Fibroblast of lung (primary cell): ENCODE measurements at places on chromosomes 2 and 18. TPM values are rescaled to one million over a fixed set of nuclear protein-coding genes. Genes with fewer than 3 reads are reported as not detected.

DNA sequence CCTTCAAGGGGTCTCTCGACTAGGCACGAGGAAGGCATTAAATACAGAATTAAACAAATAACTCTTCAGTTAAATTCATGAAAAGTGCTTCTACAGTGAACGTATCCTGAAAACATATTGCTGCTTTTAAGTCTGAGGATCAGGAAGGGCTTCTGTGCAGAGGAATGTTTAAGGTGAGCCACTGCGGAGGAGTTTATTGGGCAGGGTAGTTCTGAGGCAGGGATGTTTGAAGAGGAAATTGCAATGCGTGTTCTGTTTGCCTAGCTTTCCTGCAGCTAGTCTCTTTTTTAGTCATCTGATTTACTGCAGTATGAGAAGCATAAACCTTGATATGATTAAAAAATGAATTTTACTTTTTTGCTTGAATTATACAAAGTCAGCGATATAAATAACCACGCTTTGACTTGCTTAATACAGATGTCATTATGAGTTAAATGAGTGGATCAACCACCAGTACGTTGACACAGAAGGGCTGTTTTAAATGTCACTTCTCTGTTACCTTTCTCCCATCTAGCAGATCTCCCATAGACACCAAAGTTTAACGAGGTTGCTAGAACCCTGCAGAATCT lies 98.7 kb downstream of the CTNNA2 start:
- DNase-seq = no peak

DNA sequence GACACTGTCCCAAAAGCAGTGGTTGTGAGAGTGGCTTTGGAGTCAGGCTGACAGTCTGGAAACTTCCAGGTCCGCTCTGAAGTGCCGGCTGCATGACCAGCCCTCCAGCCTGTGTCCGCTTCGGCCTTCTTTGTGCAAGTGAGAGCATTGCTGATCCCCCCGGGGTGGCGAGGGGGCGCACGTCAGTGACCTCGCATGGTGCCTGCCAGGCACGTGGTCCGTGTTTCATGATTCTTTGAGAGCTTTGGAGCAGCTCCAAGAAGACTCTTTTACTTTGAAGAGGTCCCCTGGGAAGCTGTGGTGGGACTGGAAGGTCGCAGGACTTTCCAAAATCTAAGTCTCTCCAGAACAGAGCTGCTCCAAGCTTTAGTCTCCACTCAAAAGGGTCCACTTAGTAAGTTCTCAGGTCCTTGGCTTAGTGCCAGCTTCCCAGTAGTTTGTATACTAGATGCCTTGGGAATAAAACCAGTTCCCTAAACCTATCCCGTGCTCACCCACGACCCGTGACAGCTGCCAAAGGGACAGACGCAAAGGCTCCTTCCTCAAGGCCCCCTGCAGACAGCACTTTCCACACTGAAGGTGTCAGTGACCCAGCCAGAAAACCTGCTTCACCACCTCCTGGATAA lies 68.8 kb downstream of the ADI1 start:
- no peak for DNase-seq

GRCh38 chr2:181971032-181971431 lies 14.6 kb upstream of the PPP1R1C start:
- DNase-seq = no peak

Gene TXNDC9
- total RNA-seq = 44.2 and 46.7 TPM in 2 replicates
